ACHN (cell line): ENCODE measurements at places on chromosomes 13 and 19.

GRCh38 chr13:78686461-78686860, 27.5 kb upstream of the OBI1 start:
- no peak for DNase-seq

DNA sequence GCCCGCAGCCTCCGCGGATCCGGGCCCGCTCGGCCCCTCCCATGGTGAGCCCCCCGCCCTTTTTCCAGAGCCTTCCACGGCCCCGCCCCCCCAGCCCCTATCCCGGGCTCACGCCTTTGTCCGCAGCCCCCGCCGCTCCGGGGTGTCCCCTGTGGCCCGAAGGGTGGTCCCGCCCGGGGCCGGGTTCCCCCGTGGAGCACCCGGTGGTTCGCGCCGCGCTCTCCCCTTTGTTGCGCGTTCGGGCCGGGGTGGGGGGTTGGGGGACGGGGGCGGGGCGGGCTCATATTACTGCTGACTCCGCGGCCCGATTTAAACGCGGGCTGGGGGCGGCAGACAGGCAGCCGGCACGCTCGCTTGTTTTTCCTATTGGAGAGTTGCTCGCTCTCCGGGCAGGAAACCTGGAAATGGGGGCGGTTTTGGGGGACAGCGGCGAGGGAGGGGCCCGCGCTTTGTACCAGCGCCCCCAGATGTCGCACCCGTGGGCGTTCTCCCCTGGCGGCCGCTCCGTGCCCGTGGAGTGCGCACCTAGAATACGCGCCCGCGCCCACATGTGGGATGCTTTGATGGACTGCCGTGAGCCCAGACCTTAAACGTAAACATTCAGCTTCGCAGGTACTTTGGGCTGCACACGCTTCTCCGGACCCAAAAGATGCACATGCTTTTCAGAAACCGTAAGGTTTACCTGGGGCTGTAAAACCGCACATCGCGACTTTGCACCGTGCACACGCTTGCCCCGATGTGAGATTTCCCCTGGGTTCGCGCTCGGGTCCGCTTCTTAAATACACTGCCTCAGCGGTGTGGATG, 699 bp downstream of the PTOV1 start:
- peak; percentile 13 for DNase-seq

GRCh38 chr13:109918179-109918711, 131.9 kb upstream of the IRS2 start:
- DNase-seq = no peak

DNA sequence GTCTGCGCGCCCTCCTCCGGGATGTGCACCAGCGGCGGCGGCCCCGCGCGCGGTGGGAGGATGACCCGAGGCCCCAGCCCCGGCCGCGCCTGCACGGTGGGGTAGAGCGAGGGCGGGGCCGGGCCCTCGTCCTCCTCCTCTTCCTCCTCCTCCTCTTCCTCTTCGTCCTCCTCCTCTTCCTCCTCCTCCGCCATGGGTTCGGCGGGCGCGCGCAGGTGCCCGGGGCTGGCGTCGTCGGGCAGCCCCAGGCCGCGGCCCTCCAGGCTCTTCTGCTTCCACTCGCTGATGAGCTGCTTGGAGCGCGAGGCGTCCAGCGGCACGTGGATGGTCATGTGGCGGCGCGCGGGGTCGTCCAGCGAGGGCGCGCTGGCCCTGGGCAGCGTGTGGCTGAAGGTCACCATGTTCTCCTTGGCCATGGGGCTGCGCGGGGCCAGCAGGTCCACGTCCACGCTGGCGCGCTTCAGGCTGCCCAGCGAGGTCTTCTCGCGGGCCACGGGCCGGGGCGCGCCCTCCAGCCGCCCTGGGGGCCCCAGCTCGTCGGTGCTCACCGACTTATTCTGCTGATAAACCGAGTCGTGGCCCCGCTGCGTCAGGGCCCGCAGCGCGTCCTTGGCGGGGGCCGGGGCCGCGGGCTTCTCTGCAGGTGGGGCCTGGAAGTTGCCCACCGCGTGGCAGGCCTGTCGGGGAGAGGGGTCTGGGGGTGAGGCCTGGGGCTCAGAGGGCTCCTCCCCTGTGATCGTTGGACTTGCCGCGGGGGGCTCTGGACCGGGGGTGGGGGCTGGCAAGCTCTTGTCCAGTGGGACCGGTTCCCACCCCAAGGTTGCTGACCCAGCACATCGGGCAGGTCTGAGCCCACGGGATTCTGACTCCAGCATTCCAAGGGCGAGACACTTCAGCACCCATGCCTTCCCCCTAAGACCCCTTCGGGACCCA, 8.3 kb downstream of the PLPPR3 start:
- no peak for DNase-seq
